Ecto neural progenitor cell (in vitro differentiated cells): ENCODE measurements at places on chromosomes 2 and 18.

DNA sequence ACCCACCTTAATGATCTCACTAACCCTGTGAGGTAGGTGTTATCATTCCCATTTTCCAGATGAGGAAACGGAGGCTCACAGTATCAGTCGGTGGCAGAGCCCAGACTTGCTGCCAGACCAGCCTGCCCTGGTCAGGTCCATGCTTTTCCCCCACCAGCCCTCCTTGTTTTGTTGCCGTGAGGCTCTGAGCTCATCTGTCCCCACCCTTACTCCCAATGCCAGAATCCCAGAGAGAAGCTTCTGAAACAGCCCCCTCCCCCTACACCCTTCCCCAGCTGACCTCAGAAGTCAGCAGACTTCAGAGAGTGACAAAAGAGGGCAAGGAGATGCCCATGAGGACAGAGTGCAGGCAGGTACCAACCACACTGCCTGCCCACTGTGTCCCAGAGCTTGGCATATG is 20.8 kb upstream of the TNS1 start:
- peak; percentile 28 for DNase-seq

- DNase-seq = no peak
Measured at GRCh38 chr2:42127425-42128424, 41.4 kb upstream of the EML4 start.

DNA sequence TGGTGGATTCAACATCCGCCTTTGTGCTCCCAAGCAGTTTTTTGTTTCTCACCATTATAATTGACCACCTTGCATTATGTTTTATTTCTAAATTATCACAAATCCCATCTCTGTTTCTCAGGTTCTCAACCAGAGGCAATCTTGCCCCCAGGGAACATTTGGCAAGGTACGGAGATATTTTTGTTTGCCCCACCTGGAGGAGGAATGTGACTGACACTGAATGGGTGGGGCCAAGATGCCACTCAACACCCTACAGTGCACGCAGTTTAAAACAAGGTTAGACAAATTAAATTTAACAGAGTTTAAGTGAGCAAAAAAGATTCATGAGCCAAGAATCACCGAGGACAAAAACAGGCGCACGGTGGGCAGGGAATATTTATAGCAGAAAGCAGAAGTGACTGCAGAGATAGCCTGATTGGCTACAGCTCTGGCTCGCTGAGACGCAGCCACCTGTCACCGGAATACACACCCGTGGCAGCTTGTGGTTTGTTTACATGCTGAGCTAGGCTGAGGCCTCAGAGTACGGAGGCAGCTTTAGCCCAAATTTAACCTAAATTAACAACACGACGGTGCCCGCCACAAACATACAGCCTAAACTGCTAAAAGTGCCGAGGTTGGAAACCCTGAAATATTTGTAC is 150.0 kb upstream of the ALKAL2 start:
- peak; percentile 37 for DNase-seq

GRCh38 chr2:174205562-174205961 is 42.8 kb downstream of the OLA1 start:
- DNase-seq = no peak

DNA sequence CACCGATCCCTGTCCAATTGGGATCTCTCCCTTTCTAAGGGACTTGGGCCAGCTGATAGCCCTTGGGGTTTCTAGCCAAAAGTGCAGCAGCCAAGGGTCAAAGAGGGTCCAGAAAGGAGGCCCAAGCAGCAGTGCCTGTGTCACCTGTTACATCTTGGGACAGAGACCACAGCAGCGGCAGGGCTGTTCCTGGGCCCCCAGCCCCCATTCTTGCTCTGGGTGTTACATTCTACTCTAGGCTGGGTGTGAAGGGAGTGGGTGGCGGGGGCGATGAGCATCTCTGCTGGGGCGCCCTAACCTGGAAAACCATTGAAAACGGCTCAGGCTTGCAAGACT is 1.2 kb downstream of the PAX3 start:
- DNase-seq = no peak

DNA sequence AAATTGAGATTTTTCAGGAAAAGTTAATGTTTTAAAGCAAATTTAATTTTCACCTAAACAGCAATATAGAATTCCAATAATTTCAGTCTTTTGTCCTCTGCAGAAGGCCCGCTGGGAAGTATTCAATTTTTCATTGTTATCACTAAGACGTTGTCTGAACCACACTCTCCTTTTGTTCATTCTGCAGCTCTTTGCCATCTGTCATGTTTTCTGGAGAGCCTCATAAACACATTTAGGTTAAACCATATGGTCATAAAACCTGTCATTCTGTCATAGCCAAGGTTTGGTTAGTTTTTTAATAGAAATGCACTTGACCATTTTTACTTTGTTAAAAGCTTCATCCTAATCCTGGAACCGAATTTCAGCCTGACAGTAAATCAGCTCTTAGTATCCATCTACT is 54.0 kb upstream of the PGAP1 start:
- no peak for DNase-seq

DNA sequence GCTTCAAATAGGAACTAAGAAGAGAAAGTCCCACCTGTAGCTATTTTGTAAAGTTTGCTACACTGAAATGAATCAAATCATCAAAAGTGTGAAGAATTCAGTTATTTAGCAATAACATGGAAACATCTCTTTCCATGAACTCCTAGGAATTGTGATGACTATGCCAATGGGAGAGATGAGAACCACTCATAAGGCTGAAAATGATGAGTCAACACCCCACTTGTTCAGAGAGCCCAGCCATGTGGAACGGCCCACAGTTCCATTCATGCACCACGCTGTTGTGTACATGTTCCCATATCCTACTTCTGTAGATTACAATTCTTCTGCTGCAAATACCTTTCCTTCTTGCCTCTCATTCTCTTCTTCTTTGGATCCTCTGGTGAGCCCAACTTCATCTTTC is 645.5 kb upstream of the ID2 start:
- DNase-seq = no peak
